ENCODE measurements at places on chromosomes 7 and 10. TPM values are rescaled to one million over a fixed set of nuclear protein-coding genes. Genes with fewer than 3 reads are reported as not detected.

The NAT16 gene
- total RNA-seq: not detected

- no peak for DNase-seq
Observed at GRCh38 chr7:40916813-40917212, 782.0 kb downstream of the SUGCT start.

- DNase-seq: no peak
Observed at GRCh38 chr10:78768041-78768835, 300.5 kb upstream of the ZMIZ1 start.

The PTPRZ1 gene
- 2.4 TPM for total RNA-seq

GRCh38 chr10:122591736-122592135 is 31.2 kb downstream of the DMBT1 start:
- no peak for DNase-seq

The CNTNAP2 gene
- total RNA-seq: 2.2 TPM

GRCh38 chr10:33612551-33612950 is 278.1 kb upstream of the NRP1 start:
- DNase-seq: no peak

GRCh38 chr10:106158241-106158640 is 1006.3 kb downstream of the SORCS1 start:
- DNase-seq: no peak

The GNAI1 gene
- total RNA-seq: 3.0 TPM

GRCh38 chr7:79091011-79091410 is 362.5 kb downstream of the MAGI2 start:
- DNase-seq: no peak

The HYAL4 gene
- not detected for total RNA-seq

DNA sequence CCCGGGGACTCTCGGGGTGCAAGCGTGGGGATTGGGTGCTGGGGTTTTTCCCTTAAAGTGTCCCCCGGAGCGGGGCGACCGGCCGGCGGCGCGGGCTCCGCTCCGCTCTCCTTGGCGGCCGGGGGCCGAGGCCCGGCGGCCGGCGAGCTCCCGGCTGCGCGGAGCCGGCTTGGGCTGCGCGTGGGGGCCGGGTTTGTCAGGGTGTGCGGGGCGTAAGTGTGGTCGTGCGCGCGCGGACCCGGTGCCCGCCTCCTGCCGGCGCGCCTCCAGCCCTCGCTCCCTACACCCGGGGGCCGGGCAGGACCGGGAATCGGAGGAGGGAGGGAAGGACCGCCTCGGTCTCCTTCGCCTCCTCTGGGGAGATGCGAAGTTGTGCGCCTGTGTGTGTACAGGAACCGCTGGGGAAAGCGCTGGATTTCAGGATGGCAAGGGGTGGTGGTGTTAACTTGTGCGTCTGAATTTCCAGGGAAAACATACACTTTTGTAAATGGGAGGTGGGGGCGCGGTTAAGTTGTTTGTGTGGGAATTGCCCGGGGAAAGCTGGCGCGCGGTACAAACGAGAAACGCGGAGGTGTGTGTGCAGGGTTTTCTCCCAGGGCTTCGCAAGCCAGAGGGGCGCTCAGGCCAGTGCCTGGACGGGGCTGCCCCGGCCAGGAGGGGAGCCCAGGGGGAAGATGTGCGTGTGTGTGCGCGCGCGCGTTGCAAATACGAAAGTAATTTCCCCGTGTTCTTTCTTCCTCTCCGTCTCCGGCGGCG is 737 bp downstream of the ZMIZ1 start:
- peak; percentile 64 for DNase-seq

DNA sequence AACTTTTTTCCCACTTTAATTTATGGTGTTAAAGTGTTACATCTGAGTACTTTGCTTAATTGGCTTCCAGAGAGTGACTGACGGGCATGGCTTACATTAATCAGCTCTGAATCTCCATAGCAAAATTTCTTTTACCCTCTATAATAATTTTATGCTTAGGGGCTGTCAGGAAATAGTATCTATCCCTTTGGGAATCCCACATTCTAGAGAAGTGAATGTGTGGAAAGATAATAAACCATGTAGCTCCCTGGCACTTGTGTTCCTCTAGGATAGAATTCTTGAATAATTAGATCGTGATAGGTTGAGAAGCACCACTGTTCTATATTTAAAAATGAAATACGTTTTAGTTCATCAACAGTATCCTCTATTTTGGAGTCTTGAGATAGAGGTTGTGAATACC is 89.6 kb downstream of the DNAJB9 start:
- DNase-seq: no peak

GRCh38 chr7:43536773-43537172 is 46.1 kb upstream of the STK17A start:
- DNase-seq: no peak

DNA sequence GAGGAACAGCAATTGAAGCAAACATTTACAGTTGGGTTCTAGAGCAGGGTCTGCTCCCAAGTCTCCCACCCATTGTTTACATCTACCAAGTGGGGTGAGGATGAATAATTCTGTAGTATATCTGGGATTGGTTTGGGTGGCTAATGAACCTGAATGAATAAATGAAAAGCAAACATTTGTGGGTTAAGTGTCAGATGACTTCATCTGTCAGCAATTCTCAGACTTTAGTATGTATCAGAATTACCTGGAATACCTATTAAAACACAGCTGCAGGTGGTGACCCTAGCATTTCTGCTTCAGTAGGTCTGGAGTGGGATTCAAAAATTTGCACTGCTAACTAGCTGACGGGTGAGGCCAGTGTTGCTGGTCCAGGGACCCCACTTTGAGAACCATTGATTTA is 18.0 kb upstream of the NPVF start:
- no peak for DNase-seq

- no peak for DNase-seq
Observed at GRCh38 chr7:1593091-1593866, 23.4 kb upstream of the PSMG3 start.

DNA sequence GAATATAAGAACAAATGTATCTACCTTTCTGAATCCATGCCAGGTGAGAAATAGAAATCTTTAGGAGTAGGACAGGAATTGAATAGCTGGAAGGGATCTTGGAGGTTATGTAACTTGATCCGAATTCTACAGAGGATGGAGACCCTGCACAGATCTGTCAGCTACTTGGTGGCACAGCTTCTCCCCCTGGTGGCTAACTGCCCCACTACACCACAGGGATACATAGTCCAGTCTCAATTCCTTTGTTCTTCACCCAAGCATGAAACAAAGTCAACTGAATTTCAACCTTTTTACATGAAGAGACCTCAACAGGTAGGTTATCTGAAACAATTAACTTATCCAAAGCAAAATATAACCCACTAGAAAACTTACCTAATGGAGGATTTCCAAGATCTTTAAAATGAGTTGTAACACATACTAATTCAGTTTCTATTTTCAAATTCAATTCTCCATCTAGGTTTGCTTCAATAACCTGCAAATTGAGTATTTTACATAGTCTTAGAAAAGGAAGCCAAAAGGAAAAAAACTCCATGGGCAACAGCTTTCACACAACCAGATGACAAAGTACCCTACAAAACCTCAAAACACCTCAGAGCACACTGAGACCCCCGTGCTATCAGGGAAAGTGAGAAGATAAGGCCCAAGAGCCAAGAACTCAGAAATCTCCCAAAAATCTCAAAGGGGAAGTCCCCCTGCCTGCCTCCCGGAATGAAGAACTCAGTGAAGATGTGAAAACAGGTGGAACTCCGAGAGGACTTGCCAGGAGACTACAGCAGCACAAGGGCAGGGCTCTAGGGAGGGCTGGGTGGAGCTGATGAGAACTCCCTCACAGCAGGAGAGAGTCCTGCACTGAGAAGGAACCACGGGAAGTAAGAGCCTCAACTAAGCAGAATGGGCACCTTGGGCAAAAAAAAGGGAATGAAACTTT is 10.3 kb downstream of the HUS1 start:
- peak; percentile 76 for DNase-seq

- peak; percentile 56 for DNase-seq
Observed at GRCh38 chr10:16809074-16809718, 8.0 kb downstream of the RSU1 start.

DNA sequence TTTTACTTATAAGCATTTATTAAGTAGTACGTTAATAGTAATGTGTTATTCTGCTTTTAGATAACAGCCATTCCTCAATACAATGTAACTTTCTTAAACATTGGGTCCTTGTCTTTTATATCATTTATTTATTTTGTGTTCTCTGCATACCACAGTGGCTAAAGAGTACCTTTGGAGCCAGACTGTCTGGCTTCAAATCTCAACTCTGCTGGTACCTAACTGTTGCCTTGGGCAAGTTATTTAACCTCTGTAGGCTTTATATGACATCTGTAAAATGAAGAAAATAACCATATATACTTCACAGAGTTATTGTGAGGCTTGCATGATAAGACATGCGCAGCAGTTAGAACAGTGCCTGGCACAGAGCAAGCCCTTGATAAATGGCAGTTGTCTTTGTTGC is 397.6 kb downstream of the MDFIC start:
- DNase-seq: no peak

- no peak for DNase-seq
Observed at GRCh38 chr7:115478426-115478825, 552.1 kb downstream of the TFEC start.

The TBX20 gene
- total RNA-seq: not detected

The GPR85 gene
- total RNA-seq: 0.16 TPM

The OR13A1 gene
- total RNA-seq: not detected

The TUBAL3 gene
- 29.5 TPM for total RNA-seq

DNA sequence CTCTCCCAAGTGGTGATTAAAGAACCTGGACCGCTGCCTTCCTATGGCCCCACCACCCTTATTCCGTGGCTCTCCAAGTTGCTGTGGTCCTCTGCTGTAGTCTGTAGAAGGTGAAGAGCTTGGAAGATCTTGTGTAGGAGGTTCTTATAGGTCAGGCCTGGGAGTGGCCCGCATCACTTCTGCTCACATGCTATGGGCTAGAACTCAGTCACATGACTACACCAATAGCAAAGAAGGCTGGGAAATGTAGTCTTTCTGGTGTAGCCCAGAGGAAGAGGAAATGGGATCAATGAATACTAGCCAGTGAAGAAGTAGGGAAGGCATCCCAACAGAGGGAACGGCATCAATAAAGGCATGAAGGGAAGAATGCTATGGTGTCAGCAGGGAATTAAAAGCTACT is 41.3 kb upstream of the AOAH start:
- no peak for DNase-seq

The CYP2C8 gene
- 0.75 TPM for total RNA-seq

The FXYD4 gene
- not detected for total RNA-seq

GRCh38 chr10:35005868-35006267 is 84.3 kb downstream of the CUL2 start:
- no peak for DNase-seq

DNA sequence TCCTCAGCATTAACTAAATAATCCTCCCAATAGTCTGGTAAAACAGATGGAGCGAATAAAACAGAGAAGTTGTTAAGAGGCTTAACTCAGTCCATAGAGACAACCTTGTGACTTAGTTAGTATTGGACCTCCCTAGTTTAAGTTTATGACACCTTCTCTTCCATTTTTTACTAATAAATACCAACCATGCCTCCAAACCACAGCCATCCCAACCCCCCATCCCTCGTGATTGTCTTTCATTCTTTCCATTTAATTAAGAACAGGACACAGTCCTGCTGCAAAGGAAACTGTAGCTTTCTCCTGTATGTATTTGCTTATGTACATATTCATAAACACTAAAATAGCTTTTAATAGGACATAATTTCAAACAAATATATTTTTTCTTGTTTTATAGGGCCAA is 238.2 kb downstream of the SEMA3D start:
- DNase-seq: no peak

- no peak for DNase-seq
Observed at GRCh38 chr7:36633377-36633776, 90.9 kb downstream of the AOAH start.

DNA sequence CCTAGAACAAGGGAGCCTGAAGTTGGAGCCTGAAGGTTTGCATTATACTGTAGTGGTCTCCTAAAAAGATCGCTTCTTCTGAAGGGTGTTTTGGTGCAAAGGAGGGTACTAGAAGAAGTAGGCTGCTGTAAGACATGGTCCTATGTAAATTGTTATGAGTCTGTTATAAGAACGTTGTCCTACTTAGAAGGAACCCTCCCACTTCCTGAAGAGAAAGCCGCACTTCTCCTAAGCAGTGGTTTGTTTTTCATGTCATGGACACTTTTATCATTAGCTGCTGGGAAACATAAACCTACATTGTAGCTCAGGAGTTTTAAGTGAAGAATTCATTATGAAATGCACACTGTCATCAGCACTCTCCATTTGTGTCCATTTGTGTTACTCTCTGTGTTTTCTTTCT is 129.1 kb upstream of the ITGB1 start:
- DNase-seq: no peak

The ACBD7 gene
- not detected for total RNA-seq

DNA sequence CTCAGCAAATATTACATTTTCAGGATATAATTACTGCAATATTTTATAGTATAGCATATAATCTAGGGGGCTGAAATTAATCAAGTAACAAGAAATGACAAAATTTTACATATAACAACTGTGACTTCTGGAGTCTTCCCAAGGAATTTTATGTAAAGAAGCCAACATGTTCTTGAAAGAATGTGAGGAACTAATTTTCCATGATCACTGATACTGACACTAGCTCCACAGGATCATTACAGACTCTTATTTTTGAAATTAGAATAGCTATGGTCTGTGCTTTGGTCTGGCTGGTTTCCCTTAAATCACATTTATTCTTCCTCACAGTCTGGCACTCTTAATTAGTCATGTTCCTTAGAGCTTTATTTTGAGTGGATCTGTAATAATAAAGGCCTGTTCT is 267.7 kb upstream of the SEMA3A start:
- no peak for DNase-seq

DNA sequence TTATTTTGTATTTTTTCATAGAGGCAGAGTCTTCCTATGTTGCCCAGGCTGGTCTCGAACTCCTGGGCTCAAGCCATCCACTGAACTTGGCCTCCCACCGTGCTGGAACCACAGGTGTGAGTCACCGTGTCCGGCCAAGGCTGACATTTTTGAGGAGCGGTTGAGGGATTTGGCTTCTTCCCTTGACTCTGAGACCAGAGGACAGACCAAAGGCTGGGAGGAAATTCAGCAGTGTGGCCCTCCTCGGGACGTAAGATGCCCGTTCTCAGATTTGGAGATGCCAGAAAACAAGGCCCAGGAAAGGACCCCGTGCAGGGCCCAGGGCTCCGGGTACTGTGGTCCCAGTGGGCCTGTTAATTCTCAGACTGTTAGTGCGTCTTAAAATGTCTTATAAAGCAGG is 146.2 kb downstream of the WDR37 start:
- DNase-seq: no peak

GRCh38 chr10:101235766-101236165 is 6.5 kb upstream of the LBX1 start:
- DNase-seq: no peak

GRCh38 chr10:116115036-116115641 is 157.9 kb downstream of the GFRA1 start:
- no peak for DNase-seq

The KAZALD1 gene
- 18.8 TPM for total RNA-seq

GRCh38 chr7:150384406-150385301 is 5.5 kb downstream of the ZNF775 start:
- DNase-seq: no peak

- DNase-seq: no peak
Observed at GRCh38 chr10:78218798-78219490, 185.3 kb downstream of the RPS24 start.

The HOXA7 gene
- 22.9 TPM for total RNA-seq

The MYL10 gene
- not detected for total RNA-seq

- DNase-seq: no peak
Observed at GRCh38 chr10:33142295-33142694, 184.3 kb upstream of the ITGB1 start.

GRCh38 chr7:66654275-66655112 is 25.8 kb downstream of the KCTD7 start:
- peak; percentile 99 for DNase-seq

Data from transverse colon (tissue), 4 donors.